Activated naive CD8-positive, alpha-beta T cell treated with anti-CD3 and anti-CD28 coated beads, Interleukin-2, amount 10 ng/mL, durations not matched to agents 7 days and 5 days (primary cell): ENCODE measurements at places on chromosomes 2 and 18.

GRCh38 chr2:12430407-12431133 lies 286.2 kb upstream of the TRIB2 start:
- no peak for DNase-seq

DNA sequence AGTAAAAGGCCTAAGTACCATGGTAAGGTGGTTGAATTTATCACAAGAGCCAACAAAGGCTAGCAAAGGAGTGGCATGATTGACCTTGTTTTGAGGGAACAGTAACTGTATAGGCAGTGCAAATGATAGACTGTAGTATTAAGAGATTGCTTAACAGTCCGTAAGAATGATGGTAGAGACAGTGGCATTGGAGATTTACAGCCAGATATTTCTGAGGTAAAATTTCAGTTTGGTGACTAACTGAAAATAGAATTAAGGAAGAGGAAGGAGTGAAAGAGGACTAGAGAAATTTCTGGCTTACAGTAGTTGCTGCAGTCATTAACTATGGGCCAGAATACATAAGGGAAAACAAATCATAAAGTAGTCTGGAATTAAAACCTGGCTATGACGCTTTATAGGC lies 4.4 kb upstream of the BAZ2B start:
- DNase-seq = no peak

- no peak for DNase-seq
Observed at GRCh38 chr2:133843551-133843950, 275.3 kb upstream of the NCKAP5 start.

- no peak for DNase-seq
Observed at GRCh38 chr2:36338827-36339145, 16.8 kb upstream of the CRIM1 start.

DNA sequence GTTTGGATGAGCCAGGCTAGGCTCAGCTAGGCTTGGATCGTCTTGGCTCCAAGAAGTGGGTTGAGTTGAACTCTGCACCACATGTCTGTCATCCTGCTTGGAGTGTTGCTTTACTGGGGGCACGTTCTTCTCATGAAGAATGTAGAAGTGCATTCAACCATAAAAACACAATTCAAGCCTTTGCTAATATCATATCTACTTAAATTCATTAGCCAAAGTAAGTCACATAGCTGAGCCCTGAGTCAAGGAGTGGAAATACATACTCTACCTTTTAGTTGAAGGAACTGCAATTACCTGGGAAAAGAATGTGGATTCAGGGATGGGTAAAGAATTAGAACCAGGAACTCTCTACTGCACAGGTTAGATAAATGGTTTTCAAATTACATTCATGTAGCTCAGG lies 360.4 kb upstream of the KCNH7 start:
- DNase-seq = no peak

- DNase-seq = no peak
Observed at GRCh38 chr2:38122344-38122743, 46.4 kb upstream of the CYP1B1 start.

GRCh38 chr18:57148263-57148662 lies 1.4 kb downstream of the BOD1L2 start:
- DNase-seq = no peak

DNA sequence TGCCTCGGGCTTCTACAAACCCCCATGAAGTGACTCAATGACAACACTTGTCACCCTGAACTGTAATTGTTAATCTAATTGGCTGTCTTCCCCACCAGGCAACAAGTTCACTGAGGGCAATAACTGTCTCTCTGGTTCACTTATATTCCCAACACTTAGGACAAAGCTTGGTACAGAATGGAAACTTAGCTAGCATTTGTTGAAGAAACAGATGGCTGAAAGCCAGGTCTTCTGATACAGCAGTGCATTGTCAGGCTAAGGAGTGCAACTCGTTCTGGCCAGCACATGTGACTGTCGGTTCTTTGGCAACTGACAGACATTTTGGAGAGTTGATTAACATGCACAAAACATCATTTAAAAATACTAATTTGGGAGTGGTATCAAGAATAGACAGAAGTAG lies 14.6 kb upstream of the DNAJC27 start:
- no peak for DNase-seq

DNA sequence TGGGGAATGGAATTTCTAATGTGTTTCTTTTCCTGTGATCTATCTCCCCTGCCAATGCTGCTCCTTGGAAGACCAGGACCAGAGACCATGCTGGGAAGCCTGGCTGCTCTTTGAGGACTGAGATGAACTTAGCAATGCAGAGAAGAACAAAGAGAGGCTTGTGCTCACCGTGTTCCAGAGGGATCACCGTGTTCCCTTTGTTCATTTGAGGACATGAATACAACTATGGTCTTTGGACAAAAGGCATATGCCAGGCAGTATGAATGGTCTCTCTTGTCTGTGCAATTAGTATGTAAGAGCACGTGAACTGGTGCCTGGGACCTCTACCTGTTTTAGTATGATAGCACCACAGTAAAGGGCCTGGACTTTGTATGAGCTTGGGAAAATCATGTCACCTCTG lies 139.9 kb downstream of the TDRD15 start:
- DNase-seq = no peak

- no peak for DNase-seq
Observed at GRCh38 chr2:135600915-135601314, 69.6 kb downstream of the R3HDM1 start.

GRCh38 chr18:7901657-7902056 lies 334.5 kb downstream of the PTPRM start:
- DNase-seq = no peak

GRCh38 chr18:37568671-37569070 lies 3.1 kb upstream of the CELF4 start:
- DNase-seq = no peak

- DNase-seq = no peak
Observed at GRCh38 chr2:80396276-80396675, 91.7 kb upstream of the LRRTM1 start.
